ENCODE measurements at places on chromosomes 6 and 20. TPM values are rescaled to one million over a fixed set of nuclear protein-coding genes. Genes with fewer than 3 reads are reported as not detected.

- DNase-seq: no peak
Measured at GRCh38 chr6:84773133-84773430, 8.7 kb upstream of the TBX18 start.

GRCh38 chr6:93584300-93584699 is 164.9 kb upstream of the EPHA7 start:
- DNase-seq: no peak

DNA sequence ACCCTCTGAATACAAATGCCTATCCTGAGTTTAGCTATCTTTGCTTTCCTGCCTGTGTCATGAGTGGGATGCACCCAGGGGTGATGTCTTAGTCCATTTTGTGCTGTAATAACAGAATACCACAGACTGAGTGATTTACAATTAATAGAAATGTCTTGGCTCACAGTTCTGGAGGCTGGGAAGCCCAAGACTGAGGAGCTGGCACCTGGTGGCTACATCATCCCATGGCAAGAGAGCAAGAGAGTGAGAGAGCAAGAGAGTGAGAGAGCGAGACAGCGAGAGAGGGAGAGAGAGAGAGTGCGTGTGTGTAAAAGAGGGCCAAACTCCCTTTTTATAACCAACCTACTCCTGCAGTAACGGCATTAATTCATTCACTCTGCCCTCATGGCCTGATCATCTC is 76.8 kb downstream of the PRDM1 start:
- no peak for DNase-seq

- no peak for DNase-seq
Measured at GRCh38 chr20:5127204-5127858, 523 bp downstream of the CDS2 start.

The TFAP2A gene
- 2.1 TPM for total RNA-seq

GRCh38 chr20:61487346-61487996 is 235.4 kb downstream of the CDH4 start:
- peak; percentile 33 for DNase-seq

The OR2H1 gene
- not detected for total RNA-seq

DNA sequence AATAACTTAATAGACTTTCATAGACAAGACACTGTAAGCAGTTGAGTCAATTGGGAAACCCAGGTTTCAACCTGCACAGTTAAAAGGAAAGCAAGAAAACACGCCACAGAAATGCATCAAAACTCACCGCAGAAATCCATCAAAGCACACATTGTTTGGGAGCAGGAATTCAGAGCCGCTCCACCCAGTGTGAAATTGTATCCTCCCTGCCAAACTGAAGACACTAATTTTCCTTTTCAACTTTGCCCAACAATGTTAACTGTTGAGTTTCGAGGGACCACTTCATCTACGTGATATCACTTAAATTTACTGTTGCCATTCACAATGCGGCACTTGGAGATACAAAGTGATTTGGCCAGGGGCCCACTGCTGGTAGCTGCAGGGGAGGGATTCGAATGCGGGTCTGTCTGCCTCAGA is 92.7 kb downstream of the DACT2 start:
- DNase-seq: no peak

The COL19A1 gene
- total RNA-seq: 4.0 TPM

The CFB gene
- total RNA-seq: 11.6 TPM

- no peak for DNase-seq
Measured at GRCh38 chr20:61706259-61706961, 359.3 kb downstream of the TAF4 start.

GRCh38 chr6:9361749-9362148 is 926.4 kb upstream of the SLC35B3 start:
- DNase-seq: no peak

GRCh38 chr6:98905759-98906158 is 42.0 kb downstream of the FBXL4 start:
- no peak for DNase-seq

DNA sequence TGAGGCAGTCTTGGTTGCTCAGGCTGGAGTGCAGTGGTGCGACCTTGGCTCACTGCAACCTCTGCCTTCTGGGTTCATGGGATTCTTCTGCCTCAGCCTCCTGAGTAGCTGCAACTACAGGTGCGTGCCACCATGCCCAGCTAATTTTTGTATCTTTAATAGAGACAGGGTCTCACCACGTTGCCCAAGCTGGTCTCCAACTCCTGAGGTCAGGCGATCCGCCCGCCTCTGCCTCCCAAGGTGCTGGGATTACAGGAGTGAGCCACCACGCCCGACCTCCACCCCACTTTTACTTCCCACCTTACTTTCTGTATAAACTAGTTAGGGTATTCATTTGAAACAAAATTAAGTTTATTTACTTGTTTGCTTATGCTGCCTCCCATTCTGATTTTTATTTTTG is 86.5 kb downstream of the NCOA3 start:
- DNase-seq: no peak

GRCh38 chr6:71452697-71453370 is 164.2 kb downstream of the OGFRL1 start:
- peak; percentile 46 for DNase-seq

GRCh38 chr6:3813918-3814317 is 35.3 kb upstream of the FAM50B start:
- no peak for DNase-seq

GRCh38 chr6:3612341-3613041 is 139.0 kb downstream of the PXDC1 start:
- peak; percentile 43 for DNase-seq

GRCh38 chr6:44030812-44031454 is 96.3 kb downstream of the MRPL14 start:
- no peak for DNase-seq

DNA sequence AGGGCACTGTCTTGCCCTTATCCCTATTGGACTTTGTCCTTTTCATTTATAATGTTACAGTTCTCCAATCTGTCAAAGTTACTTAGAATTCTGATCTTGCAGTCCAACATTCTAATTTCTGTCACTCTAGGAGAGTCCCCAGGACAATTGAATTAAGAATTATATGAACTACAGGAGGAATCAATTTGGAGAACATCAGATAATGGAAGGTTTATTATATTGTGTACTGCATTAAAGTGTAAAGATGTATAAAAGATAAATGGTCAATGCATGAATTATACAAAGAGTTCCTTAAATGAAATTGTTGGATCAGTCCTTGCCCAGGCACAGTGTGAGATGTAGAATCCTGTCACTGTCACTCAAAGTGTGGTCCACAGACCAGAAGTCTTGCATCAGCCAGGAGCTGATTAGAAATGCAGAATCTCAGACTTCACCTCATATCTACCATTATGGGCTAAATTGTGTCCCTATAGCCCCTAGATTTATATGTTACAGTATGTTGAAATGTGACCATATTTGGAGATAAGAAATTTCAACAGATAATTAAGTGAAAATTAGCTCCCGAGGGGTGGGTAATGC is 145.5 kb downstream of the BTBD3 start:
- DNase-seq: no peak

DNA sequence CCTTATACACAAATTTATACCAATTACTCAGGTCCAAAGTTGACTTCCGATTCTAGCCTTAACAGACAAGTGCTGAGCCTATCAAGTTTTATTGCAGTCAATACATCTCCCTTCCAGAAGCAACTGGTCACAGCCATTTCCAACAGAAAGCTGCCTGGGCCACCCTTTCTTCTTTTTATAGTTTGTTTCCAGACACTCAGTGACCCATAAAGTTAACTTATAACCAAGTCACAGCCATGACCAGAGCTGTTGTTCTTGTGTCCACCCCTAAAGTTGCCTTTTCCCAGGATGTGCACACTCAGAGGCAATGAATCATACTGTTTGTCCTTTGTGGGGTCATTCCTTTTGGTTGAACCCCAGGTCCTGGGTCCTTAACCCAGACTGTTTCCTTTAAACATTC is 89.9 kb downstream of the CD83 start:
- DNase-seq: no peak

DNA sequence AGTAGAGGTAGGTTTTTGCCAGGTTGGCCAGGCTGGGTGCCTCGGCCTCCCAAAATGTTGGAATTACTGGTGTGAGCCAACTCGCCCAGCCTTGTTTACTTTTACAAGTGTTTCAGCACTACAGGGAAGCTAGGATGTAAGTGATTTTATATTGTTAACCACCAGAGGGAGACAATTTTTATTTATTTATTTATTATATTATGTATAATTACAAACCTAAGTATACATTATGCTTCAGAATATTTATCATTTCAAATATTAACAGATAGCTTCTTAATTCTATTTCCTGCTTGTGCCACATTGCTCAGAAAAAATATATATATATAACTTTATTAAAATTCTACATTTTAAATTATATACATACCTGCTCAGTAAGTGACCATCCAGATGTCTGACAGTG is 9.8 kb downstream of the MMUT start:
- DNase-seq: peak; percentile 7

DNA sequence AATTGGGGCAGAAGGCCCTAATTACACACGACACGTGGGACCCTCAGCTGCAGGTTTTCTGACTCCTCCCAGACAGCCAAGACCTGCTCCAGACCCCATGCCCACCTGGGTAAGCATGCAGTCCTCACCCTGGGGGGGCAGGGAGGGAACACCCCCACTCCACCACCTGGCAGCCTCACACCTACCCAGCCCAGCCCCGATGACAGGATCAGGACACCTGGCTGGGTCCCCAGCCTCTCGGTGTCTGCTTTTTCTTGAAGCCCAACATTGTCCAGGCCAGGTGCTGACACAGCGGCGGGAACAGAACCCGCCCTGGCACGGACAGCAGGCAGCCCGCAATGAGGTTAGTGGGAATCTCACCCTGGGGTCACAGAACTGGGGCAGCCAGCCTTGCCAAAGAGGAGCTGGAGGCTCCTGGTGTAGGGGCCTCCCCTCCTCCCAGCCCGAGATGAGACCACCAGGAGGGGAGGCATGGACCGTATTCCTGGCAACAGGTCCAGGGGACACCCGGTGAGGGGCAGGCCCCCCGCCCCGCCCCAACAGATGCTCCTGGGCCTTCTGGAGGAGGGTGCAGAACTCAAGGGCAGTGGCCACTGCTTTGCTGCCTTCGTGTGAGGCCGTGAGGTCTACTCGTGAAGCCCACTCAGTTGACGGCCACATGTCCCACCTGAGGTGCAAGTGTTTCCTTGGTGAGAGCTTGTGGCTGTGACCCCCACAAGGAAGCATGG is 103.8 kb downstream of the DLL1 start:
- DNase-seq: no peak

GRCh38 chr6:132730560-132730959 is 16.7 kb upstream of the VNN1 start:
- DNase-seq: no peak

DNA sequence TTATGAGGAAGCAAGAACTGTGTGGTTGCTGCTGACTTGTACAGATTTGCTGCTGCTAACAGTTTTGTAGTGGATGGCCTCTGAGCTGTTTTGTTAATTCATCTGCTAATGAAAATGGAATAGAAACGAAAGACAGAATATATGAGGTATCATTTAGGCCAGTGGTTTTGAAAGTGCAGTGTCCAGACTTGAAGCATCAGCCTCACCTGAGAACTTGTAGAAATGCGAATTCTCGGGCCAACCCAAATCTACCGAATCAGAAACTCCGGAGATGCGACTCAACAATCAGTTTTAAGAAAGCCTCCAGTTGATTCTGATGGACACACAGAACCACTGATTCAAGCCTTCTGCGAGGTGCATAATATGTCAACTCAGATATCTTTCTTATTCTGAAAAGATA is 62.5 kb downstream of the CAP2 start:
- DNase-seq: no peak

The HMGN4 gene
- total RNA-seq: 56.7 TPM

- no peak for DNase-seq
Measured at GRCh38 chr20:40606237-40606636, 82.8 kb downstream of the MAFB start.

The TRIM40 gene
- total RNA-seq: not detected

DNA sequence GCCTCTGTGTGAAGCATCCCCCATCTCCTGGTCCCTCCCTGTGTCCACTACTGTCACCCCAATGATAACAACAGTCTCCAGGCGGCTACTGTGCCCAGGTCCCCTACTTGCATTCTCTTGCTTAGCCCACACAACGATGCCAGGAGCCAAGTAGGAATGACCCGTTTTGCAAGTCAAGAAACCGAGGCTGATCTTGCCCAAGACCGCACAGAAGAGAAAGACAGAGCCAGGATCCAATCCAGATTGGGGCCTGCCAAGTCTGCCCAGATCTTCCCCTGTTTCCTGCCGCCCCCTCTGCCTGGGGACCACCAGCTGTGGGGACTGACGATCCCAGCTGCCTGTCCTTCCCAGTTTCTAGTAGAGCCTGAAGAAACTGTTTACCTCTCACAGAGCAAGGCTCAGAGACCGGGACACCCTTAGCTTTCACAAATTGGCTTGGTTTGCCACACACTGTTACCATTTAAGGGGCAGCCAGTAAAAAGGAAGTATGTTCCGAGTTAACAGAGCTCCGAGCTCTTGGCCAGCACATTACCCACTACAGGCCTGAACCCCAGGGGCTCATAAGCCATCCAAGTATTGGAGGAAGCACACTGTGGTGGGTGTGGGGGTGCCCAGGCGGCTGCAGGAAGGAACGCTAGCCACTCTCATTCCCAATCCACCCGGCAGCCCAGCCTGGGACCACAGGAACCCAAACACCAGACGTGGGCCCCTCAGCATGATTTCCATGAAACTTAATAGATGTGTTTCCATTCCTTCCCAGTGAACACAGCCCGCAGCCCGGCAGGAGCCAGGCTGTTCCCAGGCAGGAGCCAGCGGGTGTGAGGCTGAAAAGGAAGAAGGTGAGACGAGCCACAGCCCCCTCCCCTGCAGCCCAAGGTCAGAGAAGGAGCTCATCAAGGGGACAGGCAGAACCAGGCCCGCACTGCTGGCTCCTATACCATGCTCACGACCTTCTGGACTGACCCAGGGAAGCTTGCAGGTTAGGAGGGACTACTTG is 7.9 kb downstream of the KIAA1755 start:
- DNase-seq: no peak

DNA sequence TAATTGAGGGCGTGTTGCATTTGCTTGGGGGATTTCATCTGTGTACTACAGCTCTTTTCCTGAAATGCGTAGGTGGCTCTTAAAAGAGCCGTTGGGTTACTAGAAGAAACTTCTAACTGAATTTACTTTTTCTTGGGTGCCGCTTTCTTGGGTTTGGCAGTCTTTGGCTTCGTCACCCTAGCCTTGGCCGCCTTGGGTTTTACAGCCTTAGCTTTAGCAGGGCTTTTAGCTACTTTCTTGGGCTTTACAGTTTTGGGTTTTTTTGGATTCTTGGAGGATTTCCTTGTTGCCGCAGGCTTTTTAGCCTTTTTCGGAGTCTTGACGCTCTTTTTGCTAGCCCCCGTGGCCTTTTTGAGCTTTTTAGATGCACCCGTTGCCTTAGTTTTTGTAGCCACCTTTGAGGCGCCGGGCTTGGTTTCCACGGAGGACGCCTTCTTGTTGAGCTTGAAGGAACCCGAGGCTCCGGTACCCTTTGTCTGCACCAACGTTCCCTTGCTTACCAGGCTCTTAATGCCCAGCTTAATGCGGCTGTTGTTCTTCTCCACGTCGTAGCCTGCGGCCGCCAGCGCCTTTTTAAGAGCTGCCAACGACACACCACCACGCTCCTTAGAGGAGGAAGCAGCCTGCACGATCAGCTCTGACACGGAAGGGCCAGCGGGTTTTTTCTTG is 54.5 kb downstream of the TRIM38 start:
- no peak for DNase-seq

GRCh38 chr6:136146130-136146529 is 104.0 kb downstream of the MTFR2 start:
- DNase-seq: no peak

The GTPBP2 gene
- 26.2 TPM for total RNA-seq
